Left lung (tissue), 14 donors: ENCODE measurements at places on chromosomes 3 and 15. TPM values are rescaled to one million over a fixed set of nuclear protein-coding genes. Genes with fewer than 3 reads are reported as not detected.

Gene TPRG1
- total RNA-seq: 12.8 TPM

Gene SLC51A
- 1.2 TPM for total RNA-seq

Gene GOLGA8N
- 9.6 TPM for total RNA-seq

Gene TMIE
- not detected for total RNA-seq

Gene KBTBD13
- 0.18 TPM for total RNA-seq

Gene SV2B
- total RNA-seq: 0.99 TPM

DNA sequence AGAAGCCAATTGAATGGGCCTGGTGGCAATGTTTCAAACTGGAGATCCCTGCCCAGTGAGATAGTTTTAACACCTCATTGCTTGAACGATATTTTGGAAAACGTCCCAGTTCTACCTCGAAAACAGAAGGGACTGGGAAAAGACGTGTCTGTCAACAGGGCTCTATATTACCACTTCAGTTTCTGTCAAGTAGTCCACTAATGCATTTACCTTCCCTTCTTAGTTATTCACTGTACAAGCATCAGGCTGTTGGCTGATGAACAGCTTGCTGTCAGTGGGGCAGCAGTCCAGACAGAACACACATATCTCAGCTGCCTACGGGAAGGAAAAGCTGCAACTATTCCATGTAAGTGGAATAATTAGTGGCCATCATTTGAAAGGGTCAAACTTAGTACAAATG, 794.7 kb upstream of the GBE1 start:
- no peak overlapping the region for H3K4me3 ChIP-seq
- no peak overlapping the region for H3K27ac ChIP-seq
- no peak for DNase-seq
- H3K4me1 ChIP-seq: no peaks in the 10 kb centered on the region
- no peaks in the 10 kb centered on the region for H3K36me3 ChIP-seq

- H3K4me1 ChIP-seq: no peaks in the 10 kb centered on the region
- no peak overlapping the region for H3K4me3 ChIP-seq
- DNase-seq: no peak
- no peaks in the 10 kb centered on the region for H3K36me3 ChIP-seq
Measured at GRCh38 chr15:97978401-97979139, 18.1 kb downstream of the ARRDC4 start.

Gene CHST13
- 3.0 TPM for total RNA-seq

- no peak for DNase-seq
- H3K27me3 ChIP-seq: no peaks in the 10 kb centered on the region
- no peaks in the 10 kb centered on the region for H3K4me1 ChIP-seq
- H3K36me3 ChIP-seq: no peaks in the 10 kb centered on the region
Measured at GRCh38 chr3:197718891-197719290, 17.8 kb downstream of the RUBCN start.

Gene HIGD2B
- 0.24 TPM for total RNA-seq

GRCh38 chr15:26113296-26113695, 250.2 kb upstream of the ATP10A start:
- H3K27ac ChIP-seq: no peak overlapping the region
- no peak for DNase-seq
- H3K4me1 ChIP-seq: no peaks in the 10 kb centered on the region

DNA sequence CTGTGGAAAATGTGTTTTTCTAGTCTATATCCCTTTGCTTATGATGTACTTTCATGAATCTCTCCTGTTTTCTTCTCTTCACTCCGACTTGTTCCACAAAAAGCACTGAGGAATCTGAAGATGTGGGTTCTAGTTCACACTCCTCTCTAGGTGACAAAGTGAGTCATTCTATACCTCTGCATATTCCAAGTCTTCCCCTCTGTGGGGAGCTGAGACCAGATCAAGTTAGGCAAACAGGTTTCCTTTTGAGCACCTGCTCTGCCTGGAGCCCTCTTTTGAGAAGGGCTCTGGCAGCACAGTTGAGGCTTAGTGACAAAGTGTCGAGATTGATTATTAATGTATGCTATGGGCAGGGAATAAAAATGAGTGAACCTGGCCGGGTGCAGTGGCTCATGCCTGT, 82.4 kb upstream of the VGLL4 start:
- no peaks in the 10 kb centered on the region for H3K27me3 ChIP-seq
- H3K4me1 ChIP-seq: no peaks in the 10 kb centered on the region
- no peak overlapping the region for H3K4me3 ChIP-seq
- H3K36me3 ChIP-seq: no peaks in the 10 kb centered on the region
- no peak overlapping the region for H3K27ac ChIP-seq

Gene CCDC54
- not detected for total RNA-seq

- no peaks in the 10 kb centered on the region for H3K27me3 ChIP-seq
- DNase-seq: no peak
- H3K4me1 ChIP-seq: no peaks in the 10 kb centered on the region
- no peak overlapping the region for H3K4me3 ChIP-seq
Measured at GRCh38 chr3:150278843-150279381, 129.2 kb upstream of the TSC22D2 start.

GRCh38 chr3:108546692-108547091, 36.3 kb upstream of the MYH15 start:
- H3K27me3 ChIP-seq: no peaks in the 10 kb centered on the region
- no peak overlapping the region for H3K4me3 ChIP-seq
- H3K36me3 ChIP-seq: no peaks in the 10 kb centered on the region
- DNase-seq: no peak

GRCh38 chr3:150061288-150062024, 90.8 kb upstream of the PFN2 start:
- H3K36me3 ChIP-seq: no peaks in the 10 kb centered on the region
- H3K4me3 ChIP-seq: no peak overlapping the region
- no peaks in the 10 kb centered on the region for H3K4me1 ChIP-seq

DNA sequence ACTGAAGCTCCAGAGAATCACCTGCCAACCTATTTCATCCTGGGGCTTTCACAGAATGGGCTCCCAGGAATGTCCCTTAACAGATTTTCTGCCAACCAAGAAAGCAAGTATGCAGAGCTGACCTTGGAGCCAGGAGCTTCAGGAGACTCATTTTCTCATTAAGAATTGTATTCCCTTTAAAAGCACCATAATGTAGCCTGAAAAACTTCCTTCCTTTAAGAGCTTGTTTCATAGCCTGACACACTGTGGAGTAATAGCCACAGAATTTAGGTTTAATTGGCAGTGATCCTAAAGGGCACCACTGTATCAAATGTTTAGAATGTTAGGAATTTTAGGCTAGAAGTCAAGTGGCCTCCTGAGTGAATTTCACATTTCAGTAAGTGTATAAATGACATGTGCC, 309.8 kb downstream of the GBE1 start:
- no peak overlapping the region for H3K4me3 ChIP-seq
- no peaks in the 10 kb centered on the region for H3K4me1 ChIP-seq
- no peaks in the 10 kb centered on the region for H3K27me3 ChIP-seq
- DNase-seq: no peak
- no peaks in the 10 kb centered on the region for H3K36me3 ChIP-seq
- H3K27ac ChIP-seq: no peak overlapping the region

- no peaks in the 10 kb centered on the region for H3K27me3 ChIP-seq
- H3K4me1 ChIP-seq: no peaks in the 10 kb centered on the region
- no peak for DNase-seq
Measured at GRCh38 chr3:63328365-63328764, 50.3 kb downstream of the SYNPR start.

- peak overlapping the region; percentile 90 for H3K27ac ChIP-seq
- H3K27me3 ChIP-seq: no peaks in the 10 kb centered on the region
- no peaks in the 10 kb centered on the region for H3K36me3 ChIP-seq
- no peak for DNase-seq
- no peak overlapping the region for H3K4me3 ChIP-seq
Measured at GRCh38 chr3:71723452-71724170, 1.6 kb downstream of the EIF4E3 start.

Gene IQCF5
- not detected for total RNA-seq

Gene CCR8
- total RNA-seq: not detected

Gene RHCG
- not detected for total RNA-seq

- no peak overlapping the region for H3K4me3 ChIP-seq
- H3K27me3 ChIP-seq: no peaks in the 10 kb centered on the region
- H3K36me3 ChIP-seq: no peaks in the 10 kb centered on the region
Measured at GRCh38 chr3:62229211-62229610, 144.1 kb downstream of the FEZF2 start.

Gene TXNRD3
- 9.6 TPM for total RNA-seq

DNA sequence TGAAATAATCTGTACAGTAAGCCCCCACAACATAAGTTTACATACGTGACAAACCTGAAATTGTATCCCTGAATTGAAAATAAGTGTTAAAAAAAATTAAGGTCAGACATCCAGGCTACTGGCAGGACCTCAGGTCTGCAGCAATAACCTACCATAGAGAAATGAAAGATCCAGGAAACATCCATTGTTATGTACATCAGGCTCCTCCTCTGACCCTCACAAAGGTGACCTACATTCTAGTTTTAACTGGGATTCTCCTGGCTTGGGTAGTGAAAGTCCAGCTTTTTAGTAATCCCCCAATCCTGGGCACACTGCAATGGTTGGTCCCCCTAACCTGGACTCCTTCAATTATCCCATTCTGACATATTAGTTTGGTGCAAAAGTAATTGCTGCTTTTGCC, 749.6 kb upstream of the LMCD1 start:
- DNase-seq: no peak
- no peaks in the 10 kb centered on the region for H3K4me1 ChIP-seq
- no peak overlapping the region for H3K27ac ChIP-seq

GRCh38 chr3:87167628-87168456, 59.3 kb upstream of the CHMP2B start:
- no peak overlapping the region for H3K4me3 ChIP-seq
- H3K27ac ChIP-seq: no peak overlapping the region
- no peaks in the 10 kb centered on the region for H3K4me1 ChIP-seq
- H3K36me3 ChIP-seq: no peaks in the 10 kb centered on the region

Gene HYAL1
- total RNA-seq: 37.5 TPM

Gene PYGO1
- 16.7 TPM for total RNA-seq

Gene PSTPIP1
- total RNA-seq: 52.9 TPM

DNA sequence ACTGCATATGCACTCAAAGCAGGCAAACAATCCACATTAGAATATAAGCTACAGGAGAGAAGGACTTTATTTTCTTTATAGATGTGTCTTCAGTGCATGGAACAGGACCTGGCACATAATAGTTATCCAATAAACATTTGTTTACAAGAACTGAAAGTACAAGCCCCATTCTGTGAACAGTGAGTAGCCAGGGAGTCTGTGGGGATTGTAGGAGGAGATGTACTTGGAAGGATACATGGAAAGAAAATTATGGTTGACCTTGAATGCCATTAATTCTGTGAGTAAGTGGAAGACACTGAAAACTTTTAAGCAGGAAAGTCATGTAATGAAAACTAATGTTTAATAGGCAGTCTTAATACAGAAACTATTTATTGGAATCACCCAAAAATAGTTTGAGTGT, 28.3 kb downstream of the MASP1 start:
- no peak overlapping the region for H3K4me3 ChIP-seq
- DNase-seq: no peak
- no peaks in the 10 kb centered on the region for H3K27me3 ChIP-seq
- H3K27ac ChIP-seq: no peak overlapping the region
- peaks cover 16% of the 10 kb centered on the region for H3K4me1 ChIP-seq

- H3K4me3 ChIP-seq: no peak overlapping the region
- DNase-seq: no peak
- no peaks in the 10 kb centered on the region for H3K36me3 ChIP-seq
- H3K4me1 ChIP-seq: no peaks in the 10 kb centered on the region
Measured at GRCh38 chr3:89619263-89619662, 511.8 kb downstream of the EPHA3 start.

DNA sequence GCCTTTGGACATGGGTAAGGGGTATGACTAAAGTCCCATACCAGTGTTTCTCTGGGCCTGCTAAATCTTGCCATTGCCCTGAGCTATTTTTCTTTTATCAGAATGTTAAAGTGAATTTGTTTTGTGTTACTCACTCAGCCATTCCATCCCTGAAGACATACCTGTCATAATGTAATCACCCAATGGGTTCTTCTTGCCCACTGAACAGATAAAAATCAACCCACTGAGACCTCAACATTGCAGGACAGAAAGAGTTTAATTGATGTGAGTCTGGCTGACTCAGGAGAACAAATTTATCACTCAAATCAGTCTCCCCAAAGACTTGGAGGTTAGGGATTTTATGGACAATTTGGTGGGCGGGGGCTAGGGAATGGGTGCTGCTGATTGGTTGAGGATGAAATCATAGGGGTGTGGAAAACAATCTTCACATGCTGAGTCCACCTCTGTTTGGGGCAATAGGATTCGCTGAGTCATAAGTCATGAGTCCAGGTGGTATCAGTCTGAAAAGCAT, 47.4 kb downstream of the ILDR1 start:
- H3K4me3 ChIP-seq: no peak overlapping the region
- no peaks in the 10 kb centered on the region for H3K4me1 ChIP-seq
- no peak overlapping the region for H3K27ac ChIP-seq
- H3K36me3 ChIP-seq: no peaks in the 10 kb centered on the region

DNA sequence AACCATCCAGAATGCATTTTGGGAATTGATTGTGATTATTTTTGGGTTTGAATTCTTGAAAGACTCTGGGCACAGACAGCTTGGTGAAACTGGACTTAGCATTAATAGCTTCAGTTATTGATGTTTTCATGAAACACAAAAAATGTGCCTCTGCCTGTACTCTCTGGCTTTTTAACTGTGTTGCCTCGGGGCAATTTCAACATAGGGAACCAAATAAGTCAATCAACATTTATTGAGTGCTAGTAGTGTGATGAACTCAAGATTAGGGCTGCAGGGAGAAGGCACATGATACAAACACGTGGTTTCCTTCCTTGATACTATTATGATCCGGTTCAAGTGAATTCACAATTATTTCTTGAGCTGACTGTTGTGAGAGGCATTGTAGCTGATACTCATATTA, 50.8 kb downstream of the UNC13C start:
- no peaks in the 10 kb centered on the region for H3K36me3 ChIP-seq
- DNase-seq: no peak
- no peak overlapping the region for H3K27ac ChIP-seq

Gene IL16
- total RNA-seq: 22.0 TPM
